RPMI7951 (cell line): ENCODE measurements at places on chromosomes 6 and 20.

- peak; percentile 84 for DNase-seq
These were observed 756 bp upstream of the RBCK1 start for GRCh38 chr20:407133-407952.

DNA sequence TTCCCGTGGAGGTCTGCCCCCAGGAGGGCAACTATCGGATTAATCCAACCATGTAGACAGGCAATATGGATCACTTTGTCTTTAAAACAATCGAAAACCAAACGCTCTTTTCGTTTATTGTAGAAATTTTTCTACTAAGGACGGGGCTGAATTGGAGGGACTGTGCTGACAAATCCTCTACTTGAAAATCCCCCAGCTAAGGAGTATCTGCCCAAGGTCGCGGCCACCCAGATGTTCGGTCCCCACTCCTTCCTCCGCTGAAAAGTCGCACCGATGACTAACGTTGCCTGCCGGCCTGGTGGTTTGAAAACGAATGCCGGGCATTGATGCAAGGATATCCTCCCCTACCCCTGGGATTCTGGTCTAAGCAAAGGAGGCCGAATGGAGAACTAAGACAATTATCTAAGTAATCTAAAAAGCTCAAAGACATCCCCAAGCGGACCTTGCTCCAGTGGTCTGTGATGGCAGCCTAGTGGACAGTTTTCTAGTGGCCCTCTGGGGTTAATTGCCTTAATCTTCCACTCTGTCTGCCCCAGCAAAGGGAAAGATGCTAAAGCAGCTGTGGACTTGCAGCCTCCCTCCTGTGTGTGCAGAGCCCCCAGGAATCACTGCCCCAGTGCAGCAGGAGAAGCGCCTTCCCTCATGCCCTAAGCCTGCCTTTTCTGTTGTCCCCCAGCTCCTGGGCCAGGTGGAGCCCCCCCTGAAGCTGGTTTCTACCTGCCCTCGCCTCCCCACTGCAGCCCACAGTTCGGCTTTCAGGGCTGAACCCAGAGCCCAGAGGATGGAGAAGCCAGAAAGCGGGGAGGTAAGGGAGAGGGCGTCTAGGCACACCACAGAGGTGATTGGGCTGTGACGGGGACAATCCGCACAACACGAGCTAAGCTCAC lies 3.6 kb upstream of the FOXC1 start:
- DNase-seq, result no peak

DNA sequence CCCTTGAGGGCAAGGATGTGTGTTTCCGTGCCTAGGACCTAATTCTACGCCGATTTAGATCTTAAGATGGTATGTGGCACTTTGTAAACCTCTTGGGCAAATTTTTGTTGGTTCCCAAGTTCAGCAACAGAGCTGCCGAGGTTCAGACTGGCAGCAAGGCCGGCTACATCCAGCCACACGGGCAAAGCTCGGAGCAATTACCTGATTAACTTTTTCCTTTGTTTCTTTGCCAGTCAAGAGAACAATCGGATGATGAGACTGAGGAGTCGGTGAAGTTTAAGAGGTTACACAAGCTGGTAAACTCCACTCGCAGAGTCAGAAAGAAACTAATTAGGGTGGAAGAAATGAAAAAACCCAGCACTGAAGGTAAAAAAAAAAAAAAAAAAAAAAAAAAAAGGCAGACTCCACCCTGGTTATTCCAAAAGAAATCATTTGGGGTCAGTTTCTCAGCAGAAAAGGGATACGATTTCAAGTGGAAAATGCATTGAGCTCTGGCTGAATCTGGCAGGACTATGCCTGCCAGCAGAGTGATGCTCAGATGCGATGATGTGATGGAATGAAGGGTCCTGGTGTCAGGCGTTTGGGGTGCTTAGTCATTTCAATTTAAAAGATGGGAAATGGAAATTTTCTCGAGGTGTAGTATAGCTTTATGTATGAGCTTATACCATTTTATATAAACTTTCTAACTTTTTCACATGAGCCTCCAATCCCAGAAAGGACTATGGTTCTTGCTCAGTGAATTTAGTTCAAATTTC lies 171.6 kb downstream of the SASH1 start:
- DNase-seq, result no peak

DNA sequence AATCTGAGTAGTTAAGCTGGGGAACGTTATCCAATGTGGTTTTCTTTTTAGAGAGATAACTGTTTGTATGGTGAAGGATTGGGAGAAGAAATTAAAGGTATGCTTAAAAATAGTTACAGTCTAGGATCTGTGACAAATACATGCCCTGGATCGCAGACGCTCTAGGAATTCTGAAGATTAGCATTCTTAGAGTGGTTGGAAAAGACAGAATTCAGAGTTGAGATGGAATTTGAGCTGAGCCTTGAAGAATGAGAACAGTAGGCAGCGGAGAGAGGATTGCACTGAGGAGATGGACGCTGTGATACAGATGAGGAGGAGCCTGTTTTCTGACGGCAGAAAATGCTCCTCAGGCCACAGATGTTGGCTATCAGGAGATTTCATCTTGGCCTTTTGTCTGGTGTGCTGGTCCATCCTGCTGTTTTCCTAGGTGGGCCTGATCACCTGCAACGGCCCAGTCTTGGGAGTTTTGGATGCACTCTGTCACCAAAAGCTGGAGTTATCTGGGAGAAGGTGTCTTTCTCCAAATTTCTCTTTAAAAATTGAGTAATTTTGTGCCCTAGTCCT lies 48.3 kb upstream of the KIF25 start:
- no peak for DNase-seq

GRCh38 chr6:151482290-151482689 lies 11.5 kb upstream of the CCDC170 start:
- DNase-seq, result peak; percentile 20

DNA sequence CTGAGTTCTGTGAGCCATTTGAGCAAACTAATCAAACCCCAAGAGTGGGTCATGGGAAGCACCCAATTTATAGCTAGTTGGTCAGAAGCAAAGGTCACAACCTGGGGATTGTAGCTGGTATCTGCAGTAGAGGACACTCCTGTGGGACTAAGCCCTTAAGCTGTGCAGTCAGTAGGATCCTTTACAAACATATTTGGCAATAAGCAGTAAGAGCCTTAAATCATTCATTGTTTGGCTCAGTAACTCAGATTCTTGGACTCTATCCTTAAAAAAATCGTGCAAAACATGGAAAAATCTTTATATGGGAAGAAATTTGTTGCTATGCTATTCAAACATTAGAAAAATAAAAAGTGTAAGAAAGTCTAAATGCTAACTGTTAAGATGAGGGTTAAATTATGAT lies 29.9 kb downstream of the FRK start:
- DNase-seq, result no peak

- DNase-seq, result no peak
These were observed 50.4 kb downstream of the HMGCLL1 start for GRCh38 chr6:55528624-55529023.

DNA sequence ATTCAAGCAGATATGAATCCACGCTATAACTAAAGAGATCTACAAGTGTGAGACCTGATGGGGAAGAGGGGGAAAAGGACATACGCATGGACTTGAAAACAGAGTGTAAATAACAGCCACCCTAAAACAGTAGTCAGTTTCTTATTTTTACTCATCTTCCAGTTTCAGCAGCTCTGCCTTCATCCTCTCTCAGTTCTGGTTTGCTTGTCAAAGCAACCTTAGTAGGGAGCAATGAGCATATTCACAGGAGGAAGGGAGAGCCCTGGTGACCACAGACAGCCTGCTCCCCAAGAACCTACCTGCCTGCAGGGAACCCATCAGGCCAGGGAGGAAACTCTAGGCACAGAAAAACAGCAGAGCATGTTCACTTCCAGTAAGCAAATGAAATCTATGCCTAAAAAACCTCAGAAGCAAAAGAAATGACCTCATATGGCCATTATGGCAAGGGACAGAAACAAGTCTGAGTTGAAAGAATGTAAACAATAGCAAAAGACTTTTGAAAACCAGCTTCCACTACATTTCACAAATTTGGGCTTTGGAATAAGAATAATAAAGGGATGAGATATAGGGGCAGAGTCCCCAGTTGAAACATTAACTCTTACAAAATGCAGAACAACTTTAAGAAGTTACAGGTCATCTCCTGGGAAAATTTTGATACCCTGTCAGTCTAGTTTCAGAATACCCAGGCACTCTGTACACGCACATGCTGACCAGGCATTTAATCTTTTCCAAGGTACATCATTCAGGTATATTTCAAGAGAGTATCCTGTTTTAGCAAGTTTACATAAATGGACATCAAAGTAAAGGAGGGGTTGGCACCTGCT lies 120.8 kb upstream of the BCLAF1 start:
- no peak for DNase-seq

DNA sequence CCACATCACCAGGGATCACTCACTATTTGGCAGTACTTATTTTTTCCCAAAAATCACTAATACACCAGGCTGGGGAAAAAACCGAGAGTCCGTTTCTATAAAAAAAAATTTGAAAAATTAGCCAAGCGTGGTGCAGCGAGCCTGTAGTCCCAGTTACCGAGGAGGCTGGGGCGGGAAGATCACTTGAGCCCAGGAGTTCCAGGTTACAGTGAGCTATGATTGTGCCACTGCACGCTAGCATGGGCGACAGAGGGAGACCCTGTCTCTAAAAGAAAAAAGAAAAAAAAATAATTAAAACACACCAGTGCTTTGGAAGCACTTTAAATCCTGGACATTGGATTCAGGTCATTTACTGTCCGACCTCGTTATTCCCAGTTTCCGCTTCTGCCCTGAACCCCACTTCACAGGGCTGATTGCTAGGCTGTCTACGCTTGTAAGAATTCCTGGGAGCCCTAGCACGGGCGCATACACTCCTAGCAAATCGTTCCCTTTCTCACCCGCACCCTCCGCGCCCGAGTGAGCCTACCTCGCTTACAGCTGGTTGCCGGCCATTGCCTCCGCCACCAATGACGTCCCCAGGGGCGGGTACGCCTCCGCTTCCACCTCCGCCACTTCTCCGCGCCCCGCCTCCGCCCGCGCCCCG lies at the start of gene TPMT:
Gene TPMT, minus strand, starts transcription at position 571 of the 643 bp plus-strand sequence. CDS start 5,950 bp downstream, outside the sequence.
- no peak for DNase-seq

DNA sequence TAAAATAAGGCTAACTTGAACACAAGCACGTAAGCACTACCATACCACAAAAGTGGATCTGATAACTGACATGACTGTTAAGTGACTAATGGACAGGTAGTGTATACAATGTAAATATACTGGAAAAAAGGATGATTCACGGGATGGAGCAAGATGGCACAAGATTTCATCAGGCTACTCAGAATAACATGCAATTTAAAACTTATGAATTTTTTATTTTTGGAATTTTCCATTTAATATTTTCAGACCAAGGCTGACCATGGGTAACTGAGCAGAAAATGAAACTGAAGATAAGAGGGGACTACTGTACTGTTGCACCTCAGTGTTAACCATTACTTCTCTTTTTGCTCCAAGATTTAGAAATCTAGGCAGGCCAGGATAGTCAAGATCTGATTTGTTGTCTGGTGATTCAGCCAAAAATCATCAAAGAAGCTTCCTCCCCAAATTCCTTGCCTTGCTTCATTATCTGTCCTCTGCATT lies 45.4 kb downstream of the TPBG start:
- DNase-seq, result peak; percentile 68

DNA sequence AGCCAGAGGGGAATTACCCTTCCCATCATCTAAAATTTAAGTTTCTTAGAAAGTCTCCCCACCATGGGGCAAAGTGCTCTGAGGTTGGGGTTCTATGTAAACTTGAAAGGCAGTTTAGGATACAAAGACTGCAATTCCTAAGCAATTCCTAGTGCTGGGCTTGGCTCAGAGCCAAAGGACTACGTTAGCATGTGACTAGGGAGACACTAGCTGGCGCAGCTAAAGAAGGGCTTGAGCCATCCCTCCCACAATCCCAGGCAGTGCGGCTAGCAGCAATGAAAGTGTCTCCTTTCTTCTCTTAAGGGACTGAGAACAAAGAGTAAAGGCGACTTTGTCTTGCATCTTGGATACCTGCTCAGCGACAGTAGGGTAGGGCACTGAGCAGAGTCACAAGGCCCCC lies 306.6 kb upstream of the FKBP1C start:
- no peak for DNase-seq

DNA sequence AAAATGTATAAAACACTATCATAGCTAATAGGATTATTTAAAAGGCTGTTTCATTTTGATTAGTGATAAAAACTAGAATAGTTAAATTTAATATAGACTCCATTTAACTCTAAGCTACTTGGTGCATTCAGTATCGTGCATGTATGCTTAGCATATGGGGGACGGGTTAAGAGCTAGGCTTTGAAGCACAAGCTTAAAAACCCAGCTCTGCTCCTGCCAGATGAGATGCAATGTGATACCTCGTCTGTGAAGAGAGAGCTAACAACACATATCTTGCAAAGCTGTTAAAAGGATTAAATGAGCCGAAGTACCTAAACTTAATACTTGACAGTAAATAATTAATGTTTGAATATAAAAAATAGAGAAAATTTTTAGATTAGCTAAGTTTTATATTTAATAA lies 42.2 kb downstream of the DTNBP1 start:
- DNase-seq, result no peak

- DNase-seq, result no peak
These were observed 150.5 kb downstream of the UNC5CL start for GRCh38 chr6:40888456-40888990.

DNA sequence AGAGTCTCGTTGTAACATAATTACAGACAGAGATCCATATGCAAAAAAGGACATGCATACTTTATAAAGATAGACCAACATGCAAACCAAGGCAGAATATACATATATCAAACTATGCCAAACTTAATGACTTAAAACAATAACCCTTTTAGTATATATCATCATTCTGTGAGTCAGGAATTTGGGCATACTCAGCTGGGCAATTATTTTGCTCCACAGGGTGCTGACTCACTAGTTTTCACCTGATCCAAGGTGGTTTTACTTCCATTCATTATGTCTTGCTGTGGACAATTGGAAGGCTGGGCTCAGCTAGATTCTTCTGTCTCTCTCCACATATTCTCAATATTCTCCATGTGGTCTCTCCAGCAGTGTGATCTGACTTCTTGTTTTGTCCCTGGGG lies 41.2 kb upstream of the RNF146 start:
- no peak for DNase-seq

- no peak for DNase-seq
These were observed 48.9 kb upstream of the EZR start for GRCh38 chr6:158868122-158868480.

DNA sequence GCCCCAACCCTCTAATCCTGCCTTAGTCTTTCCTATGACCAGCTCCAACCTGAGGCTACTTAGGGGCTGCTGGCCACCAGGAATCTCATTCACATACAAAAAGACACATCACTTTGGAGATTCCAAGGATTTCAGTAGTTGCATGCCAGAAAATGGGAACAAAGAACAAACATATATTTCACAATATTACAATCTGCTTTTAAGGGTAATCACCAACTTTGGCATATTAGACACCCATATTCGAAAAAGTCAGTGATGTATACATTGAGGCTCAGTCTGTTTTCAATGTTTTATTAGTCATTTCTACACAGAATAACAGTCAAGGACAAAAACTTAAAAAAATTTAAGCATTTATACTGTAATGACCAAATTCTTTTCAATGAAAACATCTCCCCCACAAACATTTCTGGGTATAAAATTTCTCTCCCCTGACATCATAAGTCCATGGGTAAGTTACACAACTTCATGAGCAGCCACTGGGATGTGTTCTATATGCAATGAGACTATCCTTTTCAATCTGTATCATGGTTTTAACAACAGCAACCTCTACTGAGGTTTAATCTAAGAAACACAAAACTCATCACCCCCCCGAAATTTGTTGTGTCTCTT lies 103.5 kb downstream of the MAP7 start:
- DNase-seq, result no peak

- no peak for DNase-seq
These were observed 3.8 kb downstream of the MTCL3 start for GRCh38 chr6:127515234-127515793.

- DNase-seq, result no peak
These were observed 969.6 kb downstream of the EYS start for GRCh38 chr6:64737418-64737817.
